Esophagus squamous epithelium (tissue), 5 donors: ENCODE measurements at places on chromosomes 7 and 10.

DNA sequence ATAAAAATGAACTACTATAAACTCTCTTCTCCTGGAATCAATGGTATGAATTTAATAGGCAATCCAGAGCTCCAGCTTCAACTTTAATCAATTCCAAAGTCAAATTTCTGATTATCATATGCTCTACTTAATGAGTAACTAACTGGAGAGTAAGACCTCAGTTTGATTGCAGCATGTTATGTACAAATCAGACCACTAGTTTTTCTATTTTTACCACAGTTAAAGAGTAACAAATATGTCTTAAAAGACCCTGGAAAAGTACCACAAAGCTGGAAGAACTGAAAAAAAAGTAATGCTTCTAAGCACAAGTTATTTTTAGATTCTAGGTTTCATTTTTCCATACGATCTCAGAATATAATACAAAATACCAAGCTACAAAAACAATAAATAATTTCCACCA lies 56.0 kb upstream of the TNKS2 start:
- no peak for DNase-seq

- DNase-seq = no peak
Measured at GRCh38 chr7:42017349-42017986, 219.5 kb downstream of the GLI3 start.

- no peak for DNase-seq
Measured at GRCh38 chr7:22726345-22726906, 574 bp upstream of the IL6 start.

DNA sequence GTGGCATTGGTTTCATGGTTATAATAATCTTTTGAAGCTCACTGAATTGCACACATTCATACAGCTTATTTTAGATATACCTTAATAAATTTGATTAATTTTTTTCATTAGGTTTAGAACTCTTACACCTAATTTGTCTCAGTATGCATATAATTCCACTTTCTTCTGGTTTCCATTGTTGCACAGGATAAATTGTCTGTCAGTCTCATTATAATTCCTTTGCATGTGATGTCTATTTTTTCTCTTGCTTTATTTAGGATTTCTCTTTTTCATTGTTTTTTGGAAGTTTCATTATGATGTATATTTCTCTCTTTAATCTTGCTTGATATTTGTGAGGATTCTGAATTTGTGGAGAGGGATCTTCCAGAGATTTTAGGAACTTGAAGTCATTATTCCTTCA lies 84.7 kb downstream of the ARL5B start:
- no peak for DNase-seq

- DNase-seq = no peak
Measured at GRCh38 chr7:107080099-107080505, 35.6 kb downstream of the PRKAR2B start.

GRCh38 chr7:43753271-43753810 lies 5.1 kb upstream of the BLVRA start:
- no peak for DNase-seq

GRCh38 chr10:117096599-117097201 lies 41.4 kb downstream of the VAX1 start:
- DNase-seq = no peak

- DNase-seq = no peak
Measured at GRCh38 chr10:80509403-80510161, 28.1 kb upstream of the SH2D4B start.

GRCh38 chr10:3473271-3473670 lies 300.7 kb upstream of the PITRM1 start:
- DNase-seq = no peak

DNA sequence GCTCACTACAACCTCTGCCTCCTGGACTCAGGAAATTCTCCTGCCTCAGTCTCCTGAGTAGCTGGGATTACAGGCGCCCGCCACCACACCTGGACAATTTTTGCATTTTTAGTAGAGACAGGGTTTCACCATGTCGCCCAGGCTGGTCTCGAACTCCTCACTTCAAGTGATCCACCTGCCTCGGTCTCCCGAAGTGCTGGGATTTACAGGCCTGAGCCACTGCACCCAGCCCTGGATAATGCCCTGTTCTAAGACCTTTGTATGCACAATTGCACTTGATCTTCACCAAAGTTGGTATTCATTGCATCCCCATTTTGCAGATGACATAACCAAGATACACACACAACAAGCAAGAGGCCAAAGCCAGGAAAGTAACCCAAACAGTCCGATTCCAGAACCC lies 97.7 kb upstream of the CARD11 start:
- DNase-seq = no peak

GRCh38 chr10:58393317-58393716 lies 8.1 kb downstream of the TFAM start:
- DNase-seq = no peak

DNA sequence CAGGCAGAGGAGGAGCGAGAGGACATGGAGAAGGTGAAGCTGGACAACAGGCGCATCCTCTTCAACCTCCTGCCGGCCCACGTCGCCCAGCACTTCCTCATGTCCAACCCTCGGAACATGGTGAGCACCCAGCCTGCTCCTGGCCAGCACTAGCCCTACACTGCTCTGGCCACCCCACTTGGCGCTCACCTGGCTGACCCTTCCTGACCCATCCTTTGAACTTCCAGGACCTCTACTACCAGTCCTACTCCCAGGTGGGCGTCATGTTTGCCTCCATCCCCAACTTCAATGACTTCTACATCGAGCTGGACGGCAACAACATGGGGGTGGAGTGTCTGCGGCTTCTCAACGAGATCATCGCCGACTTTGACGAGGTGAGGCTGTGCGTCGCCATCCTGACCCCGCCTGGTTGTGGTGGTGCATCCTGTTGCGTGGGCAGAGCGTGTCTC lies 129.2 kb downstream of the ADCY1 start:
- DNase-seq = no peak

DNA sequence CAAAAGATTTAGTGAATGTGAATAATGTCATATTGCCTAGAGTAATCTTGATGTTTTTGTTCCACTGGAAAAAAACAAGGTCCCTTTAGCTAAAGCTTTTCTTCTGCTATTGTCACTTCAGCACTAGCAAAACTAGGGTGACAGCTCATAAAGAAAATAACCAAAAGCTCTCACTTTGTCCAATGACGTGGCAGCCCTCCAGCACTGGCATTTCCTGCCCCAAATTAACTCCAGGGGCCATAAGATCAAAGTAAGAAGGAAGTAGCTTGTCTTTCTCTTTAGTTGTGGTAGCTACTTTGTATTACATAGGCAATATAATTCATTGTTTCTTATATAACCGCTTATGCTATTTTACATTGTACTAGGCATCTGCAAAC lies 47.3 kb downstream of the LRRN3 start:
- DNase-seq = no peak

DNA sequence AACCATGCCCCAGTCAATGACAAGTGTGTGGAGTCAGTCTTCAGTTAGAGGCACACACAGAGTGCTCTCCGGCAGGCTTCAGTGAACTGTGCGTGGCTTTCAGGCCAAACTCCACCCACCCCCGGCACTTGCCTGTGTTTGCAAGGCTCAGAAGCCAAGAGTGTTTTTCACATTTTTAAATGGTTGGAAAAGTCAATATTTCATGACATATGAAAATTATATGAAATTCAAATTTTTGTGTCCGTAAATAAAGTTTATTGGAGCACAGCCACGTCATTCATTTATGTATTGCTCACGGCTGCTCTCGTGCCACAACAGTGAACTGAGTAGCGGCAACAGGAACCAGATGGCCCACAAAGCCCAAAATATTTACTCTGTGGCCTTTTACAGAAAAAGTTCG lies 104.7 kb downstream of the SFMBT2 start:
- no peak for DNase-seq

- no peak for DNase-seq
Measured at GRCh38 chr7:56570968-56571367, 454.8 kb upstream of the NUPR2 start.

DNA sequence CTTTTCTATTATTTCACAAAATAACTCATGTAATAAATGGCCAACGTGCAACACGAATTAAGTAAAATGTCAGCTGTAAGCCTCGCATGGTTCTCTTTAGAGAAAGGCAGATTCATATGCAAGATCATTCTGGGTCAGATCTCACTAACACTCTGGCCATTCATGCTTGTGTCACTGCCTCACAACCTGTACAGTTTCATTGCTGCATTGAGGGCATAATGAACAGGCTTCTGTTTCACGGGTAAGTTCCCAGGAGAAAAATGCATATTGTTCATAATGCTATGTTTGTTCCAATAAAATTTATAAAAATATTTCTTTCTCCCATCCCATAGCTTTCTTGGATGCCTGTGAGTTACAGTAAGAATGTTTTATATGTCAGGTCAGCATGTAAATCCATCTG lies 734.0 kb upstream of the ANKRD30A start:
- DNase-seq = no peak

DNA sequence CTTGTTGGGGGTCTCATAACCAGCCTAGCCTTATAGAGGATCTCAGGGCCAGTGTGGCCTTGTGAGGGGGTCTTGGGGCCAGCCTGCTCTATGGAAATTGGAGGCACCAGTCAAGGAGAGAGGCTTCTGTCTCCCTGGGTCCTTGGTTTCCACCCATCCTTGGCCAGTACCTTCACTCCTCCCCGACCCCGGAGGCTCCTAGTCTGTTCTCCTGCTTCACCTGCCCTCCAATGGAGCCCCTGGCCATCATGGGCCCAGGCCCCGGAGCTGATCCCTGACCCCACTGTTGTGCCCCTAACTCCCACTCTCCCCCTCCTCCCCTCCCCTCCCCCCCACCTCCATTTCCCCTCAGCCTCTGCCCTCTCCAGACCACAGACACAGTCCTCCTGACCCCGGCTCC lies 29.7 kb downstream of the RASGEF1A start:
- DNase-seq = no peak

GRCh38 chr7:25754333-25754732 lies 397.7 kb upstream of the NFE2L3 start:
- no peak for DNase-seq

GRCh38 chr10:119461380-119461779 lies 81.1 kb downstream of the RGS10 start:
- DNase-seq = no peak

DNA sequence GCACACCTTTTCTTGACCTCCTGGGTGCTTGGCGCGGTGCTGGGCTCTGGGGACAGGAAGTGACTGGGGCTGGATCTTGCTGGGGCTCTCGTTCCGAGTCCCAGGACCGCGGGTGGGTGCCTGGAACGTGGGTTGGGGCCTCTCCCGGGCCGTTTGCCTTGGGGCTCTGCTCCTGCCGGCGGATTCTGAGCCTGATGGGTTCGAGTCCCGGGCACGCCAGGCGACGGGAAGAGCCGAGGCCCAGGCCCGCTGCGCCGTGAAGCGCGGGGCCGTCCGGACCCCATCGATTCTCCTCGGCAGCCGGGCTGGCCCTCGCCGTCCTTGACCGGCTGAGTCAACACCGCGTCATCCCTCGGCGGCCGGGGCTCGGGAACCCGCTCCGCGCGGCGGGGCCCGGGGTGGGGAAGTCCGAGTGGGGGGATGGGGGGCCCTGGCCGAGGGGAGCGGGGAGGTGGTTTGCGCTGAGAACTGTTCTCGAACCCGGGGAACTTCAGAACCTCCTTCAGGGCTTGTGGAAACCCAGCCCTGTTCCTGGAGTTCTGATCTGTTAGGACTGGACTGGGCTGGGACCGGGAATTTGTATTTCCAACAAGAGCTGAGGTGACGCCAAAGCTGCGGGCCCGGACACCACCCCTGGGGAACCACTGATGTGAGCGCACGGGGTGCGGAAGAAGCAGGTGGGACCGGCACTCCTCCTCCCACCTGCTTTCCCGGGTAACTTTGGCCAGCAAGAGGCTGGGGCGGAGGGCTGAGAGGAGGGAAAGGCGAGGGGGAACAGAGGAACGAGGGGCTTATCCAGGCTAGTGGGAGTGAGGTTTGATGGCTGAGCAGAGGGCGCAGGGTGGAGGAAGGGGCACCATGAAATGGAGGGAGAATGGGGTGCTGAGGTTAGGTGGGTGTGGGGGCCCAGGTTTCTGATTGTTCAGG lies 6.2 kb downstream of the HHEX start:
- DNase-seq = no peak

- no peak for DNase-seq
Measured at GRCh38 chr7:18815261-18815960, 302.0 kb downstream of the TWIST1 start.

DNA sequence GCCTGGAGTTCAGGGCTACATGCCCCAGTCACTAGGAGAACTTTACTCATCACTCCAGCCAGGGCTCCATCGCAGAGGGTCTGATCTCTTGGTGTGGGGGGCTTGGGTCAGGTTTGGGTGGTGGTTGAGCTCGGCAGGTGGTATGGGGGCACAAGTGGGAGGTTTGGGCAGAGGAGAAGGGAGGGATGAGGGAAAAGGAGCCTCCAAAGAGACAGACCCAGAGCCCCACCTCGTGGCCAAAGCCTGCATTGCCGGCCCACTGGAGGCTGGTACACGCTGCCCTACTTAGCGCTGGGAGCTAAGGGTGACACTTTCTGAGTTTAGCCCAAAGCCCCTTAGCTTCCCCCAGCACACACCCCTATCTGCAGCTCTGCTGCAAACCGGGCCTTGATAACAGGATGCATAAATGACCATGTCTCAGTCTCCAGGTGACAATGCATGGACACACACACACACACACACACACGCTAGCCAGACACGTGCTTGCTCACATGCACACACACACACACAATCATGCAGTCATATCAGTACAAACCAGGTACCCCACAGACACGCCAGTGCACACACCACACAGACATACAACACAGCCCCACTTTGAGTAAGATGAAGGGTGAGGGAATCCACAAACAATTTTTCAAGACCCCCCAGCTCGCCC lies 14.7 kb downstream of the LZTS2 start:
- DNase-seq = no peak

DNA sequence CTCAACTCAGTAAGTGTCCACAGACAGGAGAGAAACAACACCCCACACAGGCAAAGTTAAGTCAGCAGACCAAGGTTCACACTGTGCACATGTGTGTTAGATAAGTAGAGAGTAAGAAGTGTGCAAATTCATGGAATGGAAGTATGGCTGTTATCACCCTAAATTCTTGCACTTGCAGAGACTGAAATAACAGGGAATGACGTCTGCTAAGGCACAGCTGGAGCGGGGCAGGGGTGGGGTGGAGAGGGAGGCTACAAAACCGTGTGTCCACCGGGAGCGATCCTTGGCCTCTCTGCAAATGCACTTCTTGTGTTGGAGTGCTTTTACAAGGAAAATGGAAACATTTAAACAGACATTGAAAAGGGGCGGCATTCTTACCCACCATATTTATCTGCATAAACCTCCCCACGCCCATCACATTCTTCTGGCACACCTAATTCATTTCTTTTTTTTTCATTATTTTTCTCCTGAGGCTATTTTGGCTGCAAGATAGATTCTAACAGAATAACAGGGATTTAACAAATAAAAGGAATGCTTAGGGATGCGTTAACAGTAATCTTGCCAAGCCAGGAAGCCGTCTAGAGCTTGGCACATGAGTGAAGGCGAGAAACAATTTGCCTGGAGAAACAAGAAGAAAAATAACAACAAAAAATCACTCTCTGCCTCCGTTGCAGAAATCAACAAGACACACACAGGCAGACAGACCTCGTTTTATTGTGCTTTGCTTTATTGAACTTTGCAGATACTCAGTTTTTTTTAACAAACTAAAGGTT lies 30.1 kb downstream of the TNS3 start:
- no peak for DNase-seq

DNA sequence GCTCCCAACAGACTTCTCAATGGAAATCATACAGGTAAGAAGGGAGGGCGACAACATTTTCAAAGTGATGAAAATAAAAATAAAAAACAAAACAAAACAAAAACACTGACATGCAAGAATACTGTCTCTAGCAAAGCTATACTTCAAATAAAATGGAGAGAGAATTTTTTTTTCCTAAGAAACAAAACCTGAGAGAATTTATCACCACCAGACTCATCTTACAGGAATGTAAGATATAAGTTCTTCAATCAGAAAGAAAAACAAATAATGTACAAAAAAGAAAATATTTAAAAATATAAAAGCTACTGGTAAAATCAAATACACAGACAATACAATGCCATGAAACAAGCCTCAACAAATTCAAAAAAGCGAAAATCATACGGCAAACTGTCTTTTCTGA lies 113.2 kb downstream of the NRBF2 start:
- no peak for DNase-seq
